ENCODE measurements at places on chromosomes 5 and 9.

DNA sequence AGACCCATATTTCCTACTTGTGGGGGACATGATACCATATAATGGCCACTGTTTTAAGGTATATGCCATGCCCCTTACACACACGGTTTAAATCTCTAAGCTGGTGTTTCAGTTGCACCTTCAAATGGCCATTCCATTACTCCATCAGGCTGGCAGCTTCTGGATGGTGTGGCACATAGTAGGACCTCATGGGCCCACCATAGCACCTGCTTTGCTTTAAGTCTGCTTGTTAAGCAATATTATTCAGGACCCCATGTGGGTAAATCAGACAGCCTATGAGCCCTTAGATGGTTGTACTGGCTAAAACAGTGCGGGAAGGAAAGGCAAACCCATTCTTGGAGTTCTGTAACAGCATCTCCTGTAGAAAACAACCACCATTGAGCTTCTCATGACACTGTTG lies 27.4 kb upstream of the PANK3 start:
- no peak for DNase-seq

- no peak for DNase-seq
These were observed 32.7 kb downstream of the ZFAND5 start for GRCh38 chr9:72332351-72332750.

DNA sequence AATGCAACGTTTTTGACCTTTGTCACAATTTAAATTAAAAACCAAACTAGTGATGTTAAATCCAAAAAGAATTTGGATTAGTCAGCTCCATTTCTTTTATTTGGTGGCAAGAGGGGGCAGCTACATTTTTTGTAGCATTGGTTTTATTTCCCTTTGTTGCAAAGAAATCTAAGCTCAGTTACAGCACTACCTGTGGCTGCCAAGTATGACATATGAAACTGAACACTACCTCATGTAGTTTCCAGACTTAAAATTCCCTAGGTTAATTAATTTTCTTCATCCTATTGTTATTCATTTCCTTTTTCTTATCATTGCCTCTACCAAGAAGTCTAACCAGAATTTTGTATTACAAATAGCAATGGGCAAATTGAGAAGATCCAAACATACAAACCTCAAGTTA lies 393.5 kb downstream of the BRINP1 start:
- DNase-seq, result no peak

GRCh38 chr9:34001298-34001697 lies 47.4 kb downstream of the UBAP2 start:
- no peak for DNase-seq

- no peak for DNase-seq
These were observed 8.9 kb downstream of the LRRC26 start for GRCh38 chr9:137160716-137161557.

DNA sequence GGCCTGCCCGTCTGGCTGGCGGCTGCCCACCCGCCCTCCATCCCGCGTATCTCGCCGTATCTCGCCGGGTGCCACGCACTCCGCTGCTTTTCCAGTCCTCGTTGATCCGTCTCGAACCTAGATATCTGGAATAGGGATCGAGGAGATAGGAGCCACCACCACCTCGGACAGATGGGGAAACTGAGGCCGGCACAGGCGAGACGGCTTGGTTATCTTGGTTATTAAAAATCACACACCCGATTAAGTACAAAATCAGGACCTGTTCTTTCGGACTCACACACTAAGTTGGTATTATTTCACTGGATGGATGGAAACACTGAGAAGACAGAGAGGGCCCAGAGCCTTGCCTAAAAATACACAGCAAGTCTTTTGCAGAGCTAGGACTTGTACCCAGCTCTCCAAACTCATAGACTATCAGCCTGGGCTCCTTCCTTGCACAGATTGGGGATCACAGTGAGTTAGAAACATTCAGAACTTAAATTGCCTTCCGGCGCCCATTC lies 678 bp downstream of the SLC26A2 start:
- DNase-seq, result no peak

DNA sequence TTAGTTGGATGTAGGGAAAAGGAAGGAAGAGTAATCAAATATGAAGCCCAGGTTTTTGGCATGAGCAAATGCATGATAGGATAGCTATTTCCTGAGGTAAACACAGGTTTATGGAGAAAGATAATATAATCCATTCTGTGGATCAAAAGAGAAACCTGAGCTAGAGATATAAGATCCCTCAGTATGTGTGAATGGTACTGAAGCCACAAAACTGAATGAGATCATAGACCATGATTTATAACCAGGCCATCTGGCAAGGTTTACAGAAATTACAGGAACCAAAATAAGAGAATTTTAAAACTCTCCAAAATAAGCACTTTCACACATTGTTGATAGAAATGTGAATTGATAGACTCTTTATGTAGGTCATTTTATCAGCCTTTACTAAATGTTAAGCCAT lies 28.7 kb upstream of the ECM2 start:
- DNase-seq, result no peak

DNA sequence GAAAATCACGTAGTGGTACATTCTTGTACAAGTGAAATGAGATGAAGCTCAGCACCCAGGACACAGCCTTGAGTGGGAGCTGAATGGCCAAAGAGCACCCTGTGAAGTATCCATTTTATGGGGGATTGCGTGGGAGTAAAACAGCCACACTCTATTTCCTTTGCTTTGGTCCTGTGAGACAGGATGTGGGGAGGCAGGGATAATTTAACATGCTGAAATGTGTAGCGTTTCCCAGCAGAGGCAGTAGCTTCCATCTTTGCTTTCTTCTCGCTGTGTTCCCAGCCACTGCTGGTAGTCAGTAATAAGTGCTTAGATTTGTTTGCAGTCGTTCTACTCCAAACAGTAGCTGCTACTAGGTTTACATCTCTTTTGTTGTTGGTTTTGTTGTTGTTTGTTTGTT lies 4.4 kb downstream of the IL31RA start:
- no peak for DNase-seq

- no peak for DNase-seq
These were observed 27.6 kb downstream of the TCF7 start for GRCh38 chr5:134142052-134142451.

Data from urinary bladder (tissue), 4 donors.